ENCODE measurements at places on chromosomes 16 and 17.

DNA sequence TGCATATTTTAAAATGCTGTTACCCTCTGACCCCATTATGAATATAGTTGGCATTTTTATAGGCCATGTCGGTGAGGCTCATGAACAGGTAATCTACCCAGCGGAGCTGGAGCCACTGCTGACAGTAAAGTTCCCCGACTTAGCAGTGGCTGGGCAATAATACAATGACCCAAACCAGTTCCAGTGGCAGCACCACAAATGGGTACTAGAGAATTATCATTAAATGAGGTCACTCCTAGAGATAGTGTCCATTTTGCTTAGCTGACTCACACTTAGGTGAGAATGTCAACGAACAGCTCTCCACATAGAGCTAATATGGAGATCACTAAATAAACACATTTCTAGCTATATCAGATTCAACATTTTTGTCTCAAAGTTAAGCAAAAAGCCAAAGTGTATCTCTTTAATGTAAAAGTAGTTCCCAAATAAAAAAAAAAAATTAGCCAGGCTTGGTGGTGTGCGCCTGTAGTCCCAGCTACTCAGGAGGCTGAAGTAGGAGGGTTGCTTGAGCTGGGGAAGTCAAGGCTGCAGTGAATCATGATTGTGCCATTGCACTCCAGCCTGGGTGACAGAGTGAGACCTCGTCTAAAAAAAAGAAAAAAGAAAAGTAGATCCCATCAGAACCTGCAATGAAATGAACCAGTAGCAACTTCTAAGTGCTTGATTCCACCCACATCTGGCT, 7.4 kb downstream of the MYO1D start:
- DNase-seq: no peak

GRCh38 chr16:7392206-7392605, 59.6 kb downstream of the RBFOX1 start:
- DNase-seq: no peak

GRCh38 chr17:19341641-19342610, 20.6 kb downstream of the B9D1 start:
- DNase-seq: no peak

DNA sequence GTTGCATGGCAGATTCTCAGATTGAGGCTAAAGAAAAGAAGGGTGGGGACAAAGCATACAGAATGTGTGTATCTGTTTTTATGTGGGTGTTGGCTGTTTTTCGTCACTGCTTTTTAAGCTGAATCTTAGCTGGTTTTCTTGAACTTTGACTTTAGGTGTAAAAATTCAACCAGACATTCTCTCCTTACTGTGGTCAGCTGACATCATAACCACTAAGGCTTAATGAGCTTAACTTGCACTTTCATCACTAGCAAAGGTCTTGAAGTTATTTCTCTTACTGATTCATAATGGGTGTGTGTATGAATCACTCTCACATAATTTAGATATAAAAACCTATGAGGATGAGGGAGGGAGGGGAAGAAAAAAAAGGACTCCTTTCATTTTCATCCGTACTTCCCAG, 4.0 kb upstream of the CDC6 start:
- DNase-seq: no peak

DNA sequence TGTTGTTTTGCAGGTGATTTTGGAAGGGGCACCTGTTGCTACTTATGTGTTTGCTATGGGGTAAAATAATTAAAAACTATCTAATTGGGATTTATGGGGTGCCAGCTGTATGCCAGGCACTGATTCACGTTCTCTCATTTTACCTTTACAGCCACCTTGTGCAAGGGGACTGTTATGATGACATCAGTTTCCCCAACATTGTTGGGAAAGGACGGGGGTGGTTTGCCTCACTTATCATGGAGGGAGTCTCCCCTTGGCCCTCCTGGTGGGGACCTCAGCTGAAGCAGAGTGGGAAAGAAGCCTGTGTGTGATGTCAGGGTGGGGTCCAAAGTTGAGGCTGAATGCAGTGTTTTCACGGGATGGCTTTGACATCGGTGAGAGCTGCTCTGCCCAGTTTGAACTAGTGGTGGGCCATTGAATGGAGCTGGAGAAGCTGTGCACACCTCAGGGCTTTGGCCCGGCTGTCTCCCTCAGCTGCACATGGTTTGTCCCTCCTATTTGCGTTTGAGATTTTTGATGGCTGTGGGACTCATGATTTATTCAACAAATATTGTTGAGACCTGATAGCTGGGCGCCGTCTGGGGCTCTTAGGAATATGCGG, 36.1 kb downstream of the CMIP start:
- peak; percentile 31 for DNase-seq

- no peak for DNase-seq
These were observed 43.3 kb downstream of the SALL1 start for GRCh38 chr16:51107742-51108141.

- DNase-seq: no peak
These were observed 13.4 kb upstream of the ADCY7 start for GRCh38 chr16:50252874-50253513.

DNA sequence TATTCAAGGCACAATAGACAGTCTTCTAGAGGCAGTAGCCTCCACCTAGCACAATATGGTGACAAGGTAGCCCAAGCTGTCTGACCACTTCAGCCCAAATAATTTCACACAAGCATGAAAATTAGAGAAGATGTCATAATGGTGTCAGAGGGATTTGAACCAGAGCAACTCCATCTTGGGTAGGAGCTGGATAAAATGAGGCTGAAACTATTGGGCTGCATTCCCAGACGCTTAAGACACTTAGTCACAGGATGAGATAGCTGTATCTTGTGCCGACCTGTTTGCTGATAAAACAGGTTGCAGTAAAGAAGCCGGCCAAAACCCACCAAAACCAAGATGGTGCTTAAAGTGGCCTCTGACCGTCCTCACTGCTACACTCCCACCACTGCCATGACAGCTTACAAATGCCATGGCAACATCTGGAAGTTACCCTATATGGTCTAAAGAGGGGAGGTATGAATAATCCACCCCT, 192.6 kb downstream of the CPPED1 start:
- DNase-seq: no peak

- DNase-seq: no peak
These were observed 183.5 kb upstream of the CPHXL start for GRCh38 chr16:75909746-75910145.

- no peak for DNase-seq
These were observed 373.4 kb downstream of the CNTNAP4 start for GRCh38 chr16:76650582-76650981.

GRCh38 chr16:9053006-9053601, 38.3 kb upstream of the HAPSTR1 start:
- DNase-seq: no peak

DNA sequence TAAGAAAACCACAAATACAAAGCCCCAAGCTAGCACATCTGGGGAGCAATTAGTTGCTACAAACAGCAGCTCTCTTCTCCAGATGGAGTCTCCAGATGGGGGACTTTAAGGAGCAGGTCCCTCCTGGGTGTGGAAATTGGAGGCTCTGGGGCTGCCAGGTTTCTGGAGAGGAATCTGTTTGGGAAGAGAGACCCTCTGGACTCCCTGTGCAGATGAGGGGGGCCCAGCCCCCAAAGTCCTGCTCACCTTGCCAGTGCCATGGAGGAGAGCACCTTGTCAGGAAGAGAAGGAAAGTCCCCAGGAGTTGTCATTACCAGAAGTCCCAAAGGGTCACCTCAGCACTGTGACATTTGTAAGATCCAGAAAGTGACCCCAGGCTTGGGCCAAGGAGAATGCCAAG, 14.8 kb downstream of the TEKT5 start:
- no peak for DNase-seq

DNA sequence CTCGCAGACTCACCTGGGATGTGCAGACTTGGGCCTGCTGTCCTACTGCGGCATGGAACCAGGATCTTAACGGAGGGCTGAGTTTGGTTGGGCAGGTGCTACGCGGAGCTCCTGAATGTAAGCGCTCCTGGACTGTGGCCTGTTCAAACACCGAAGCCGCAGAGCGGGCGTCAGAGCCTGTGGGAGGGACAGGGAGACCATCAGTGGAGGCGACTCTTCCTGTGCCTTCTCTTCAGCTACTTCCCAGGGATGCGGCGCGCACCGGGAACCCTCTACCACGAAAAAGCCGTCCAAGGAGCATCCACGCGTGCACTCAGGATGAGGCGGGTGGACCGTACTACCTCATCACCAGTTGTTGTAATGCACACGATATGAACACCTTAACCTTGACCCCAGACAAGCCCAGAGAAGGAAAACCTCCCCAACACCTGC, 2.0 kb downstream of the USP36 start:
- DNase-seq: no peak
